Effector CD8-positive, alpha-beta T cell (primary cell): ENCODE measurements at places on chromosomes 3 and 15.

GRCh38 chr3:12501360-12502020, 17.2 kb downstream of the TSEN2 start:
- DNase-seq = no peak

GRCh38 chr3:132804498-132804897, 82.3 kb upstream of the NPHP3 start:
- no peak for DNase-seq

- DNase-seq = peak; percentile 24
These were observed 228.0 kb downstream of the UACA start for GRCh38 chr15:70535071-70535954.

DNA sequence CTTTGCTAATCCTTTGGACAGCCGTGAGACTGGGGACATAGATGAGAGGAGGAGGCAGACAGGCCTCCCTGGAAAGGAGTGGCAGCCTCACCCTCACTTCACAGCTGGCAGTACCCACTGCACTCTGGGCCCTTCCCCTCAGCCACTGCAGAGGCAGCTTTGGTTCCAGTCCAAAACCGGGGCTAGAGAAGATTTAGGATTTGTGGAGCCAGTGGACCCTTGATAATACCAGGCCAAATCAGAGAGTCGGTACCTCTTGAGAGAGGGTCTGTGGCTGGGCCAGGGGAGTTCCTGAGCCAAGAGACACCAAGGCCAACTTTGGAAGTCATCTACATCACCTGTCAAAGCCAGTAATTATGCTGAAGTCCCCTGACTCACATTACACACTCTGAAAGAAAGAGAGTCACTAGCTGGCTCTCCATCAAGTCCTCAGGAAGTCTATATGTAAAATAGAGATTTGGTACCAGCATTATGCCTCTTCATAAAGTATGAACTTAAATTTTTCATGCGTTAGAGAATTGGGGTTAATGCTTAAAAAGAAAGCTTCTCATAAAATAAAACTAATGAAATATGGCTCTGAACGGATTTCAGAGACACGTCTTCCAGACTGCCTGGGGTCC, 244.1 kb upstream of the SEMA6D start:
- DNase-seq = no peak

GRCh38 chr15:63395730-63396151, 14.1 kb upstream of the CA12 start:
- no peak for DNase-seq

DNA sequence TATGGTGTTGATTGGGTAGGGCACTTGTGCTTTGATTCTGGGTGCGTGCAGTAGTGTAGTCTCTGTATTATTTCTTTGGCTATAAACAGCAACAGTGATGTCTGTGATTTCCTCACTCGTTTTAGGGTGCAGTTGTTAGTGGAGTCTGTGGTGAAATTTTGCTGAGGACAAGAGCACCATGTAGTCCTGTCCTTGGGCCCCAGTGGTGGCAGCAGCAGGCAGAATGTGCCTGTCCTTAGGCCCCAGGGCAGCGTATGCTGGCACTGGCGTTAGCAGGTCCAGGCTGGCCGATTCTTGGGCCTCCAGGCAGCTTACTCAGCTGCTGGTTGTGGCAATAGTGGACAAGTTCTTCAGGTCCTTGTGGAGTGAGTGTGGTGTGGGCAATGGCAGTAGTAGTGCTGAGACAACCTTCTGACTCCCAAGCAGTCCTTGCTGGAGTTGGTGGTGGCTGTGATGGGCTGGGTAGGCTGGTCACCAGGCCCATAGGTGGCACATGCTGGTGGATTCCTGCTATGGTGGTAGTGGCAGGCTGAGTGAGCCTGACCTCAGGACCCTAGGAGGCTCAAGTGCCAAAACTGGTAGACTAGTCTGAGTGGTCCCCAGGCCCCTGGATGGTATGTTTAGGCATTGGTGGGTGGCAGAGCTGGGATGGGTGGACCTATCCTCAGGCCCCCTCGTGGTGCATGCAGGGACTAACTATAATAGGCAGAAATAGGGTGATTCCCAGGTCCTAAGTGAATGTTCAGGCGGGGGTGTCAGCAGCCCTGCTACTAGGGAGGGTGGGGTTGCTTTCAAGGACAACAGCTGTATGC, 56.3 kb downstream of the TNFAIP8L3 start:
- DNase-seq = no peak

GRCh38 chr3:185582236-185582635, 3.9 kb upstream of the SENP2 start:
- DNase-seq = no peak

GRCh38 chr15:93146601-93147000, 57.6 kb upstream of the RGMA start:
- no peak for DNase-seq

- peak; percentile 52 for DNase-seq
These were observed 9.2 kb upstream of the RBSN start for GRCh38 chr3:15108082-15108545.

DNA sequence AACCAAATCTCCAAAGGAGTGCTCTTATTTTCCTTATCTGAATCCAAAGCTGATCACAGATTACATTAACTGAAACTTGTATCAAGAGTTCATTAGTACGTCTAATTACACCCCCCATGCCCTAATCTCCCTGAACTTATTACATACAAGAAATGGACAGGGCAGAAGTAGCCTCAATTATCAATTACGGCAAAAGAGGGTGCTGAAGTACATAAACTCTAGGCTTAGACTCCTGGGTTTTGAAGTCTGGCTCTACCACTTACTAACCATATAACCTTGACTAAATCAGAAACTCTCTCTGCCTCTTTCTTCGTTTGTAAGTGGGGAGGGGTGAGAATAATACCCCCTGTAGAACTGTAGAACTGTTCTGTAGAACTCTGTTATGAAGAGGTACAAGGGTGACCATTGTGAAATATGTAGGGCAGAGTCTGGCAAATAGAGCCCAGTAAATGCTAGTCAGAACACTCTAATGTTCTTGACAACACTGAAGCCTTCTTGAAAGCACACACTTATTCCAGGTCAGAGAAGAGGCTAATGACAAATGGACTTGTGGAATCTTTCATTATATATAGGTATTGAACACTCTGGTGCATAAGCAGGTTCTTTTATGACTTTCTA, 19.6 kb upstream of the OR5K4 start:
- no peak for DNase-seq

DNA sequence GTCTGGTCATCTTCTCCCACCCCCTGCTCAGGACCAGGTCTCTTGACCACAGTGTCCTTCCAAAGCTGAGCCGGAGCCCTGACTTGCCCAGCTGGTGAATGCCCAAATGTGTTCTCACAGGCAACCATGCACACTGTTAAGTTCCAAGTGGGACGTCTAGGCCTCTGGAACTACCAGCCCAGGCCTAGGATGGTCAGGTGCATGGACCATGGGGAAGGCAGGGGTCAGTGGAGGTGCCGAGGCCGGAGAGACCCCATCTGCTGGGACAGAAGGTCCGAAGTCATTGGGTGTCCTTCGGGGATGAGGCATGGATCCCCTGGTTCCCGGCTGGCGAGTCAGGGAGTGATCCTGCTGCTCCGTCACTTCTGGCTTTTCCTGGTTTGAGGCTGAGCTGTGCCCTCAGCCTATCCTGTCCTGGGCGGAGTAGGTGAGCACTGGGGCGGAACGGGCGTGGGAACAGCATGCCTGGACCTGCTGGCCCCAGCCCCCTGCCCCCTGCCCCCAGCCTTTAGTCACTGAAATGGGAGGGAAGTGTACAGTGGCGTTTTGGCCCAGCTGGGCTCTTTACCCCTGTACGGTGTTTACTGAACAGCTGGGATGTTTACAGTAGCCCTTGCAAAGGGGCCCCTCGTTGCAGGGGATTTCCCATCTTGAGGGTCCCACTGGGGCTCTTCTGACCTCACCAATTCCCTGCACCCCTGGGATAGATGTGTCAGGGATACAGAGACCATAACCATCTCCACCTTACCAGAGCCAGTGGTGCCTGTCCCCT, 12.1 kb downstream of the SEMA3F start:
- no peak for DNase-seq

- DNase-seq = no peak
These were observed 185.7 kb downstream of the LPP start for GRCh38 chr3:188339410-188340295.

DNA sequence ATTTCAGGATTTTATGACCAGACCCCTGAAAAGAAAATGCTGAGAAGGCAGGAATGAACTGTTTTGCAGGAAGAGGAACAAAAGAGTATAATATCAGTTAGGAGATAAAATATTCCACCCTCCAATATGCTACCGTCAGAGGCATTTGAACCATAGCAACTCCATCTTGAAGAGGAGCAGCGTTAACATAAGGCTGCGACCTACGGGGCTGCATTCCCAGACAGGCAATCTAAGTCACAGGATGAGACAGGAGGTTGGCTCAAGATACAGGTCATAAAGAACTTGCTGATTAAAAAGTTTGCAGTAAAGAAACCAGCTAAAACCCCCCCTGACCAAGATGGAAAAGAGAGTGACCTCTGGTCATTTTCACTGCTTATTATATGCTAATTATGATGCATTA, 22.9 kb downstream of the CCDC39 start:
- DNase-seq = no peak

GRCh38 chr3:139758654-139759291, 81.0 kb upstream of the NMNAT3 start:
- DNase-seq = no peak

DNA sequence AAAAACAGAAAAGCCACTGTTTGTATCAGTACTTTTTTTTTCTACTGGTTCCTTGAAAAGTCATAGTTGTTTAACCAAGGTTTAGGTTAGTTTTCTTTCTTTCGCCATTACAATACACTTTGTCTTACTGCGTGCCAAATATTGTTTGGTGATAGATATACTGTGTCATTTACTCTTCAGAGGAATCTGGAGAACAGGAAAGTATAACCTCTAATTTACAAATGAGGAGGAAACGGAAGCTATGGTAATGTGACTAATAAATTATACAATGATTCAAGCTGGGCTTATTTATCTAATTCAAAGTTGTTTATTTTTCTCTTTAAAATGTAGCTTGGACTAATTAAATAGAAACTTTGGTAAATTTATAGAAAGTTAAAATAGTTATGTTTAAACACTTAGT, 96.2 kb upstream of the ROBO2 start:
- no peak for DNase-seq

- DNase-seq = no peak
These were observed 78.9 kb downstream of the FAM174B start for GRCh38 chr15:92576597-92577200.

DNA sequence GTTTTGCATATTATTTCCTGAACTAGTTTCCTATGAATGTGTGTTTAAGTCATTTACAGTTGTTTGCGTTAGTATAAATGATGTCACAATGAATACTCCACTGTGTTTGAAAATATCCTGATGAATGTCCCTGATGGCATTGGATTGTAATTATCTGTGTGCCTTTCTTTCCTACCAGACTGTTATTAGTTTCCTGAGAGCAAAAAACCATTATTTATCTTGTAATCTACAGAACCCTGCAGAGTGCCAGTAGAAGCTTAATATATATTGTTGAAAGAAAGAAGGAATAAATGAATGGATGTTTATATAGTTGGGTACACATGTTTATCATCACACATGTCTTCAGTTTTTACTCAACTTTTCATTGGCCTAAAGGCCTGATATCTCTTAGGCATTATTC, 312.6 kb downstream of the AGBL1 start:
- DNase-seq = no peak

DNA sequence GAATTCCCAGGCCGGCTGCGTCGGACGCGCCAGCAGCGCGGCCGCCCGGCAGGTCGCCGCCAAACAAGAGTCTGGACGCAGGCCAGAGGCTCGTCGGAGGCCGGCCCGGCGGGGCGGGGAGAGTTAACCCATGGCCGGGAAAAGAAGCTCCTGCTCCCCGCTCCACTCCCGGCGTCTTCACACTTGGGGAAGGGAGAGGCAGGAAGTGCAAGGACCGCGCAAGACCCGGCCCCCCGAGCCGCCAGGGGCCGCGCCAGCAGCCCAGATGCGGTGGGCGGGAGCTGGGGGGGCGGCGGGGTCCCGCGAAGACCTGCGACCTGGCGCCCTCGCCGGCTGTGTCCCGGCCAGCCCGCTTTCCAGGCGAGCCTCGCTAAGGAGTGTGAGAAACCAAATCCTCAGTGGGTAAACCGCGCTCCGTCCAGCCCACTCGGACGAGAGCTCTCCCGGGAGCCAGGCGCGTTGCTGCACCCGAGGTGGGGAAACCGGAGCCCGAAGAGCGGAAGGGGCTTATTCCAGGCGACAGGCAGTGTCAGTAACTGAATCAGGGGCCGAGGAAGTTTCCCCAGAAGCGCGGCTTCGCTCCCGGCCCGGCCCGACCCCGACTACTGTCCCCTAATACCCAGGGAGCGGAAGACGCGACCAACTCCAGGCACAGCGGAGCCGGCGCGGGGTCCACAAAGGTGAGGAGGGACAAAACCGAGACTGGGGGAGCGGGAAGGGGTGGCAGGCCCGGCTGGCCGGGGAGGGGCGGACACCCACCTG, 721 bp downstream of the ADAMTS7 start:
- DNase-seq = no peak
